ENCODE measurements at places on chromosomes 2 and 18.

- DNase-seq, result no peak
These were observed 12.7 kb downstream of the INPP1 start for GRCh38 chr2:190355968-190356644.

DNA sequence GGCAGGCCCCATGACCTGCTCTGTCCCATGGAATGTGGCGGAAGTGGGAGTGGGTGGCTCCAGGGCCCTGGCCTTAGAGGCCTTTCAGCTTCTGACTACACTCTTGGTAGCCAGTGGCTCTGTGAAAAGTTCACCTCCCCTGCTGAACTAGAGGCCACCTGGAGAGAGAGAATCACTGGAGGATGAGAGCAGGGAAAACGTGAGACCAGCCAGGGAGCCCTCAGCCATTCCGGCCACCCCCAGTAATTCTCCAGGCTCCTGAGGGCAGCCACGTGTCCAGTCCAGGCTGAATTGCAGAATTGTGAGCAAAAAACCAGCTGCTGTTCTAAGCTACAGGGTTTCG, 10.5 kb downstream of the COLEC12 start:
- no peak for DNase-seq

DNA sequence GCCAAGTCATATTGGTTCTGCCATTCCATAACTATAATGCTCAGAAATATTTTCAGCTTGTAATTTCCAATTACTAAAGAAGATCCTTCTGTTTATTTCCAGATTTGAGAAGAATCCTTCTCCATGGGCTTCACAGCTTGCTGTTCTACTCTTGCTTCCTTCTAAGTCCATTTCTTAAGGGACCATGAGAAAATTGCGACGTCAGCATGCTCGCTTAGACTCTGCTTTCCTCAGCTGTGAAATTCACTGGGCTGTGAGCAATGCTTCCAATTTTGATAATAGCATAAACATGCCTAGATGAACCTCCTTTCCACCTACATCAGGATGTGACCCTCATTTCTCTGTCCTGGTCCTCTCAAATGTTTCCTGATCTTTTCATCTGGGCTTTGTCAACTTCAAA, 145.3 kb upstream of the CDH20 start:
- no peak for DNase-seq

GRCh38 chr18:21270453-21270852, 28.4 kb downstream of the GREB1L start:
- DNase-seq, result no peak

DNA sequence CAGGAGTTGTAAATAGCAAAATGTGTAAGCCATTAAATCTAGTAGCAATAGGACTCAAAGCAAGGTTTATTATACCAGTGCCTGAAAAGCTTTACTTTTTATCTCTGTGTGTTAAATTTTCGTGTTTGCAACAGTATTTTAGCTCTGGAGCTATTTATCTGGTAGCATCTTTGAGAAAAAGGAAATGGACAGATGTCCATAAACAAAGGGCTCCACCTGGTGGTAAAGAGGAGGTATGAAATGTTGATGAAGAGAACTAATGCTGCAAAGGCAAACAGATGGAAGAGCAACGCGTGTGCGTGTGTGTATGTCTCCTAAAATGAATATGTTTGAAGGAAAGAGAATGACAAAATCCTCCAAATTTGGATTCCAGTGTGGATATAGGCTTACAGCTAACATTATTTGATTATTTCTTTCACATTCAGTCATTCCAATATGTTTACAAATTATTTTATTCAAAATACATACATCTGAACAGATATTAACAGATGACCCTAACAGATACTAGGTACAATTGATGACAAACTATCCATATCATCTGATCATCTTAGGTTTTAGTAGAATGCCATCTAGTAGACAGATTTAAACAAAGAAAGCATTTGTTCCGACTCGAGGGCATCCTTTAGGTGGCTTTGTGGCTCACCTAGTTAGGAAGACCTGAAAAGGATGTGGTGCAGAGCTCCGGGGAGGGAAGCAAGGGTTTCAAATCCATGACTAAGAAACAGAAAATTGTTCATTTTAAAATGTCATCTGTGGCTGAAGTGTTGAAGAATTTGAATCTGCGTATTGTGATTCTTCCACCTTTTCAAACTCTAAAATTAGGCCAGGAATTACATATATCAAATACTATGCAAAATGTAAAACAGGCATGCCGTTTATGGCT, 383.3 kb downstream of the MTX2 start:
- no peak for DNase-seq

- no peak for DNase-seq
These were observed 78.1 kb upstream of the PROKR1 start for GRCh38 chr2:68565273-68565672.

DNA sequence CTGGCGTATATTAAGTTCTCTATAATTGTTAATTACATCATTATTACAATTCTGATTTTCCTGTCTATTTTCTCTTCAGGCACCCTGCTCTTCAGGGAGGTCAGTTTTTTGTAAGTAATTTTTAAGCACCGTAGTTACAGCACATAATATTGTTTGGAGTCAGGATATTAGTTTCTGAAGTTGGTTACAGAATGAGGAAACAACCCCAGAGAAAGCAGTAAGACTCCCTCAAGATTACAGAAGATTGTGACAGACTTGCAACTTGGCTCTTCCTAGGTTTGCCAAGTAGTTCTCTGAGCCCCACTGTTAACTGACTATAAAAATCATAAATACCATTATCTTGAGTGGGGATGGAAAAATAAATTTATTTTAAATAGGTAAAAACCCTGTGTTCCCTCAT, 921 bp downstream of the RPE start:
- no peak for DNase-seq

DNA sequence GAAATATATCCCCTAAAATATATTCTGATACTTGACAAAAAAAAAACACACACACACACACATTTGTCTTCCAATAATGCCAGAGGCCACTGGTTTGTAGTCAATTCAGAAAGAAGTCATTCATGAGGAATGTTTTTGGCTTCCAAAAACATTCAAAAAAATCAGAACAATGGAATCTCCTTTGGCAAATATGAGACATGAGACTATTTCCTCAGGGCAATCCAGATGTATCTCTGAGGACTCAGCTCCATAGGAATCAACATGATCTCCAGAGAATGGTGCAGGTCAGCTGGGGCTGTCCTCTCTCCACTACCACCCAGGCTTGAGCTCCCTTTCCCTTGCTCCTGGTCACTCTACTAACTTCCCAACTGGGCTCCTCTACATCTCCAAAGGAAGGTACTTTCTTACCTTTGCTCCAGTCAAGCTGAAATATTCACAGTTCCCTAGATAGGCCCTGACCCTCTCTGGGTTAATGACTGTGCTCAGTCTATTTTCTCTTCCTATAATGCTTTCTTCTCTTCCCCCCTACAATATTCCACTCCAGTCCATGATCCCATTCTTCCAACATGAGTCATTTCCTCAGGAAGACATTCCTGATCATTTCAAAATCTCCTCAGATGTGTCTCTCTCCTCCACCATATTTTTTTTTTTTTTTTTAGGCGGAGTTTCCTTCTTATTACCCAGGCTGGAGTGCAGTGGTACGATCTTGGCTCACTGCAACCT, 145.3 kb downstream of the C1D start:
- peak; percentile 75 for DNase-seq

DNA sequence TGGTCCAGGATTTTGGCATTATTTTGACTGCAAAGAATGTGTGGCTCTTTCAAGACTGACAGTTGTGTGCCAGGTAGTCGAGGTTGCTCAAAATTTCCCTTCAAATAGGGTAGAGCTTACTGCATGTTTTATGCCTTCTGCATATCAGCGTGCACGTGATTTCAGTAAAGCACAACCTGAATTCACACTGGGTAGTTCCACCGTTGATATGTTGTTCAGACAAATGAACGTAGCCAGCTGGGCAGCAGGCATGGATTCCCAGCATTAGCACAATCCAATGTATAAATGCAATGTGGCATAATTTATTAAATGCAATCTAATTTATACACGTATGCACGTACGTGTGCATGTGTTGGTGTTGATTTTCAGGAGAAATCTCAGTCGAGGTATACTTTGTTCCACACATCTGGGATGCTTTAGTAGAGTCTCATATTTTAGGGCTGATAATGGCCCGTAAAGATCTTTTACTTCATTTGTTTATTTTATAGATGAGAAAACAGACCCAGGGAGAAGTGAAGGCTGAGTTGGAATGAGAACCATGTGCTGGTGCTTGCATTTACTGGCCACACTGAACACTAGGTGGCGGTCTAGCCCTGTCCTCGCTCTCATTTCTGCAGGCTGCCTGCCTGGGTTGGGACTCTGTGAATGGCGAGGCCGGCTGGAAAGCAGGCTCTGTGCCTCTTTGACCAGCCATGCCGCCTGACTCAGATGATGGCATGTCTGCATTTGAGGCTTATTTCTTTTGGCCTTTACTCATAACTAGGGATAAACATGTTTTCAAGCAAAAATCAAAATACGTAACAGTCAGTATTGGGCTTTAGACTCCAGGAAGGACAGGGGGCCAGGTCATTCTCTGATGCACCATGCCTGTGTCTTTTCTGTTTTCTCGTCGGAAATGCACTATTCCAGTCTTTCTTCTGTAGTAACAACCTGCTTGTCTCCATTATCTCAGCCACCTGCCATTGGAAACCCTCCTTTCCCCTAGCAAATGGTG, 120.4 kb downstream of the RNF144A start:
- DNase-seq, result no peak

DNA sequence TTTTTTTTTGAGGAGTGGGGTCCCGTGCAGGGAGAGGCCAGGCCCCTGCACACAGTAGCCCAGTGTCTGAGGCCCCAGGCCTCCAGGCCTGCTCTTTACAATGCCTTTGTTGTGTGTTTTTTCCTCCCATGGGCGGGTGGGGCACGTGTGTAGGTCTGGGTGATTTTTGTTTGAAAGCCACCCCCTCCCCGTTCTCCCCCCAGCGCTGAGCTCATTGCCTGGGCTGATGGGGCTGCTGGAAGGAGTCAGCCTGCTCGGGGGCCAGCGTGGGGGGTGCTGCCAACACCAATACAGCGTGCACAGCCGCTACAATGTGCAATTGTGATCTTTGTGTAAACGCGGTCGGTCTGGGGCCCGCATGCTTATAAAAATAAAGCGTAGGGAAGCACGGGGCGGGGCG, 142.7 kb downstream of the DYSF start:
- no peak for DNase-seq

DNA sequence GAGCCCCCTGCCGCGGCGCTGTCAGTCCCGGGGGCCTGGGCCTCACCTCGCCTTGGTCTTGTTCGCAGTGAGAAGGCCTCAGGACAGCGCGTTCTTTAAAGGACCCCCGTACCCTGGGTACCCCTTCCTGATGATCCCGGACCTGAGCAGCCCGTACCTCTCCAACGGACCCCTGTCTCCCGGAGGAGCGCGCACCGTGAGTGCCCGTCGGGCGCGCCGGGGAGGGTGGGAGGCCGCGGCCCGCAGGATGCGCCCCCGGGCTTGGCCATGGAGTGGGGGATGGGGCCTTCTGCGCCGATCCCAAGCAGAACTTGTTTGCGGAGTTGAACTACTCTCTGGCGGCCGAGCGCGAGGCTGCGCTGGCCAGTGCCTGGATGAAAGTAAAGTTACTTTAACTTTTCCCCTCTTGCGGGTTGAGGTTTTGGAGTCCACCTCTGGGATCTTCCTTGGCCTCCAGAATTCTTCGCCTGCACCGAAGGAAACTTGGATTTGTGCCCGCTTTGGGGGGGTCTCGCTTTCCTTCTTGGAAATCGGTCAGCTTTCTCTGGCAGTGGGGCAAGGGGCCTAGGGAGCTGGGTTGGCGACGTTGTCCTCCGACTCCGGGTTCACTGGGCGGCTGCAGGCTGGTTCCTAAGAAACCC, 1.2 kb downstream of the TCF7L1 start:
- DNase-seq, result no peak

GRCh38 chr2:121688820-121689219, 39.6 kb upstream of the CLASP1 start:
- DNase-seq, result no peak

GRCh38 chr2:50878251-50878650, 153.7 kb downstream of the NRXN1 start:
- no peak for DNase-seq

DNA sequence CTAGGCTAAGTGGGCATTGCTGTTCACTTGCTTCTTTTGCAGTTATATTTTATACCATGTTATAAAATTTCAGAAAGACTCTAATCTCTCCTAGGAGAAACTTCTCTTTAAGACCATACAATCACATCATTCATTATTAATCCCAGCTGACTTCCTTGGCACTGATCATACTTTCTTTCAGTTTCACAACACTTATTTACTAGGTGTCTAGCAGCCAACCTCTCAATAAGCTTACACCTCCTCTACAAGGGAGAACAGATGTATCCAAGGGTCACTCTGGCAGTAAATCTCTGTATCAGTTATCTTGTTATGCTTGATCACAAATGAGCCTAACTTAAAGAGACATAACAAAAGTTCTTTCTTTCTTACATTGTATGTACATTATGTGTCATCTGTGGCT, 69.8 kb upstream of the EPB41L5 start:
- DNase-seq, result no peak

DNA sequence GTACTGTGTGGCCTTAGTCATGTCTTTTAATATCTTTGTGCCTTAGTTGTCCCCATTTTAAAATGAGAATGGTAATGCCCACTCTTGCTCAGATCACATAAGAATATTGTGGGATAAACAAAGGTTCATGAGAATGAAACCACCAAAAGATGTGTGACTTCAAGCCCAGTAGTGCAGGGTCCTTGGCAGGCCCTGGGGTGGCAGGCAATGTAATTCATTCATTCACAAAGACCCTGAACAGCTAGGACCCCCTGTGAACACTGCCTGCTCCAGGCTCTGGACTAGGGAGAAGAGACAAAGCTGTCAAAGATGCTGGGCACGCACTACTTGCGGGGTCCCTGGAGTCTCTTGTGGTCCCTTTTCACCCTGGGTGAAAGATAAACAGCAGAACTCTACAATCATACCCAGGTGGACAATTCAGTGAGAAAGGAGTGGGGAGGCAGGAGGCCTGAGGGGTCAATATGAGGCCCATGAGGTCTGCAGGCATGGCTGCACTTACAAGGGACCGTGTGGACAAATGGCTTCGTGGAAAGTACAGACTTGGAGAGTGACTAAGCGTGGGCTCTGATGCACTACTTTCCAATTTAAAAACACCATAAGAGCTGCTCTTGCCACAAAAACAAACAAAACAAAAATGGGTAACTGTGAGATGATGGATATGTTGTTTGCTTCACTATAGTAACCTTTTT, 136.1 kb downstream of the SMAD7 start:
- no peak for DNase-seq
